ENCODE measurements at places on chromosomes 13 and 19.

DNA sequence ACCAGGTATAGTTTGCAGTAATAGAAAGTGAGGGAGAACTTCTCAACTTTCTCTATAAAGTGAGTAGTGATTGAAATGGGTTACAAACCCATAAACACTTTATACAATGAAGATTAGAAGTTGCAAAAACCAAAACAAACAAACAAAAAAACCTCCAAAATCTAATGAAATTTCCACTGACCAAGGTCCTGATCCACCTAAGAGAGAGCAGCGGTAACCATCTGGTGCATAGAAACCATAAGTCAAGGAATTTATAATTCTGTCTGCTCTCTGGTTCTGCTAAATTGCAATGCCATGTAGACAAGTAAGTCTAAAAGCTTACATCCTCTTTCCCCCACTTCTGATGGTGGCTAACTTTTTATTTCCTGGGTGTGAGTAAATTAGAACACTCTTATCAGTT, 463.4 kb downstream of the EFNB2 start:
- DNase-seq = no peak

- no peak for DNase-seq
Observed at GRCh38 chr19:10891405-10892086, 20.2 kb downstream of the CARM1 start.

DNA sequence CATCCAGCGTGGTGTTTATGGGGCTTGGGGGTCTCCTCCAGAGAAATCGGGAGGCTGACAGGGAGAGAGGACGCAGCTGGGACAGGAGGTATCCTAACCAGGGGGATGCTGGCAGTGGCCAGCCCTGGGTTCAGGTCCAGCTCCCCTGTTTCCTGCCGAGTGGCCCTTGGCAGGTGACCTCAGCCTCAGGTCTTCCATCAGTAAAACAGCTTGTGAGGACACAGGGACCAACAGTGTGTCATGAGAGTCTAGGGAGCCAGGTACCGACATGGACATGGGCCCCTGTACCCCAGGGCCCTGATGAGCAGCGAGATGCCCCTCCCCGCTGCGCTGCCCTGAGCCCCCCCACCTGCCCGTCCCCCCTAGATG, 19.6 kb downstream of the EVI5L start:
- DNase-seq = no peak

GRCh38 chr13:36718686-36719085, 44.9 kb downstream of the SERTM1 start:
- no peak for DNase-seq
